ENCODE measurements at places on chromosomes 5 and 9.

GRCh38 chr9:35553670-35554543 is 51.2 kb upstream of the TESK1 start:
- DNase-seq: no peak

DNA sequence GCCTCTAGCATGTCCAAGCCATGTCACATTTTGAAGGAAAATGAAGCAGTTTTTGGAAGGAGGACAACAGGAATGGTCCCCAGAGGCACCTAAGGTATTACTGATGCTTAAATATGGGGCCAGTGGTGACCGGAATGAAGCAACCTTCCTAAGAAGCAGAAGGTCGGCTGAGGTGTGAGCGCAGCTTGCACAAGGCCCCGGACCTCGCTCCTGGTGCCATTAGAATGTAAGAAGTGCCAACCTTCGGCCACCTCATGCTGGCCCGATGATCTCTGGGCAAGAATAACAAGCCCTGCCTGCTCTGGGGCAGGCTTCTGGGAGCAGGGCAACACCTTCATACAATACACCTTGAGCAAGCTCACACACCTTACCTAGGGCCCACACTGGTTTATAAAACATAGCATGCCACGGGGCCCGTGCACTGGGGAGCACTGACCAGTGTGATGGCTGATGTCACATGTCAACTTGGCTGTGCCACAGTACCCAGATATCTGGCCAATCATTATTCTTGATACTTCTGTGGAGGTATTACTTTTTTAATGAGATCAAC is 21.9 kb downstream of the SEMA4D start:
- no peak for DNase-seq

DNA sequence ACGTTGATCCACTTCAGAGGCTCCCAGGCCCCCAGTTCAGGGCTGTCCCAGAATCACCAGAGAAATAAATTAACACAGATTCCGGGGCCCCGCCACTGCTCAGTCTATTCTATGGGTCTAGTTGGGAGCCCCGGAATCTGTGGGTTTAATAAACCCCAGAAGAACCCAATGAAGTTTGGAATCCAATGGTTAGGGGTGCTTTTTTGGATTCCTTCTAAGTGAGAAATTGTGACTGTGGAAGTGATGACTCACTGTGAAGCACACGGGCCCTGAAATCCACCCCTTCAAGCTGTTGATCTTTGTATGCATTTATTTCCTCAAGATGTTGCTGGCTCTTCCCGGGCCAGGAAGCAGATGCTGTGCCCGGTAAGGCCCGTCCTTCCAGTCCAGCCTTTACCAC is 57.3 kb upstream of the SLC28A3 start:
- DNase-seq: no peak

DNA sequence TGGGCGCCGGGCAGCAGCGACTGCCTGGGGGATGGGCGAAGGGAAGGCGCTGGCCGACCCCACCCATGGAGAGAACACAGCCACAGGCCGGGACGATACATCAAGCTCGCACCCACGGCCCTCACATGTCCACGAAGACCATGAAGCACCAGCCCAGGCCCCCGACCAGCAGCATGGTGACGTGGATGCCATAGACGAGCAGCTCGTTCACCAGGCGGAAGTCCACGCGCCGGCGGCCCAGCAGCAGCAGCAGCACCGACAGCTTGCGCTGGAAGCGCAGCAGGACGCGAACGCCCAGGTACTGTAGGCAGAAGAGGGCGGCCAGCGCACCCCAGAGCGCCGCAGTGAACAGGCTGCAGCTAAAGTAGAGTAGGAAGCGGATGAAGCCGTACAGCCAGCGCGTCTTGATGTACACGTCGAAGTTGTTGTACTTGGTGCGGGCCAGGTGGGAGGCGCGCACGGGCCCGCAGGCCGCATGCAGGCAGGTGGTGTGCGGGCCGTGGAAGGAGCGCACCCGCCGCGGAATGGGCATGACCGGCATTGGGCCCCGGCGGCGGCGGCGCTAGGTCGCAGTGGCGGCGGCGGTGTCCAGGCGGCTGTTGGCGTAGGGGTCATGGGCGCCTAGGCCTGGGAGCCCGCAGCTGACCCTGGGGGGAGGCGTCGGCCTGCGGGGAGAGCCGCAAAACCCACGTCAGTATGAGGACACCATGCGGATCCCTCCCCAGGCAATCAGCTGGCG is 2.1 kb downstream of the TMEM250 start:
- no peak for DNase-seq

- DNase-seq: no peak
Observed at GRCh38 chr9:703392-703791, 138.1 kb upstream of the DMRT1 start.

DNA sequence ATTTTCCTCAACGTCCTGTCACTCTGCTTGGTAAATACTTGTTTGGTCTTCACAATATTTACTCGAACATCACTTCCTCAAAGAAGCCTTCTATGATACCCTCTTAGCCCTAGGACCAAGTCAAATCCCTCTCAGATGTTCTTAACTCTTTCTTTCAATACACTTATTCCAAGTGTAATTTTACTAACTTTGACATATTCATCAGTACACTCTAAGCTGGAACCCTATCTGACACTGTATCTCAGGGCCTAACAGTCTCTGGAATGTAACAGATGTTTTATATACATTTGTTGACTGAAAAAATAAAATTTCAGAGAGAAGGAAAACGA is 19.6 kb downstream of the SIL1 start:
- DNase-seq: no peak

- DNase-seq: no peak
Observed at GRCh38 chr9:12826924-12827565, 52.2 kb downstream of the LURAP1L start.

DNA sequence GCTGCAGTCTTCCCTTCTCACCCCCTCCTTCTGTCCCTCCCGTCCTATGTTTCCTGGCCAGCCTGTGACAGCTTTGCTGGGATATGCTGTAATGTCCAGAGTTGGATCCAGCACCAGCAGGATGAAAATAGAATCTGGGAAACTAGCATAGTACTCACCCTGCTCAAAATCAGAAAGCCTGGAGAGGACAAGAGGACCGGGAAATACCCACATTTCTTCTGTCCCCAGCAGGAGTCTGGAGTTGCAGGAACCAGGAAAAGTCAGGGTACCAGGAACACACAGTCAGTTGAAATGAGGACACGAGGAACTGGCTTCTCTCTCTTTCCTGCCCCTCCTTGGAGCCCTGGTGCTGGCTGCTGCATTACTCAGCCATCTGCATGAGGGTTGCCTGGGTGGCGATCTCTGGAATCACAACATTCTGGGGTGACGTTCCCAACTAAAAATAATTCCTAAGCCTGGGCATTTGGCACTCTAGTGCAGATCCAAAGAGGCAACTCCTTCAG is 59.6 kb upstream of the NFIL3 start:
- DNase-seq: no peak

GRCh38 chr5:10248378-10249260 is 1.1 kb downstream of the ATPSCKMT start:
- no peak for DNase-seq

GRCh38 chr5:169649486-169649885 is 12.4 kb downstream of the DOCK2 start:
- no peak for DNase-seq

DNA sequence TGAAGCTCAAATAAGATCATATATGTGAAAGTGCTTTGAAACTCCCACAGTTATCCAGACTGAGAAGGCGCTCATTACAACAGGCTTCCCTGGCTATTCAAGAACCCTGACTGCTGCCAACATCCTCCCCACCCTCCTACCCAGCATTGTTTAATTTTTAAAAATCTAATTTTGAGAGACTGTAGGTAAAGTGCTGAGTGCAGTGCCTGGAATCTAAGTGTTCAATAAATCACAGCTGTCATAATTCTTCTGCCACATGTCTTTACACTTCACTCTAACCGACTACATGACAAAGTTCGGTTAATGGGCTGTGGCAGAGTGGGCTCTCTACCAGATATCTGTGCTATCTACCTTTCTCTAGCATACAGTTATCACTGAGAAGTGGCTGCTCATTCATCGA is 255.6 kb upstream of the C9orf72 start:
- no peak for DNase-seq

DNA sequence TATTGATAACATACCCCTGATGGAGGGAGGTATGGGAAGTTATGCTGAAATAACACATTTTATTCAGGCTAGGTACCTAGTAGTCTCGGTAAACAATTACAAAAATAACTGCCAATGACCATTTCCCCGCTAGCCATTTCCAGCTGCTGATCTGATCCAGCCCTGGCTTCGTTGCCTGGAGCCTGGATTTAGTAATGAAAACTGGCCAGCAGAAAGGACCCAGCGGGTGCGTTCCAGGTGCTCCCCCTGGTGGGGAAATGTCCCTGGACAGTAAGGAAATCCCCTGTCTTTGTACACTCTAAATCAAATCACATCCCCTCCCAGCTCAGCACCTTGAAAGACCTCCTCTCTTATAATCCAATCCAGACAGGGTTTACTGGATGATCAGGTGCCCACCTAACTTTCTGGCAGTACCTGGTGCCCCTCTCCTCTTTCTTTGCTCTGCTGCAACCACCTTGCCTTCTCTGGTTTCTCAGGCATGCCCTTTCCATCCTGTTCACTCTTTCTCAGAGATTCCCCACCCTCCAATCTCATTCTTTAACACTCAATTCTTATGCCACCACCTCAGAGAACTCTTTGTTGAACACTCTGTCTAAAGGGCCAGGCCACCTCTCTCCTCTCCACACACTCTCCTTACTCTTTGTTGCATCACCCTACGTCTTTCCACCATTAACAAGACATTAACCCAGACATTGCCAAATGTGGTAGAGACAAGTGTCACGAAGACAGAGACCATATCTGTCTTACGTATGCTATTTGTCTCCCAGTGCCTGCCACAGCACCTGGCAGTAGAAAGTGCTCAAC is 50.1 kb upstream of the SMAD5 start:
- DNase-seq: no peak

GRCh38 chr5:167982-168660 is 23.2 kb upstream of the LRRC14B start:
- DNase-seq: no peak

DNA sequence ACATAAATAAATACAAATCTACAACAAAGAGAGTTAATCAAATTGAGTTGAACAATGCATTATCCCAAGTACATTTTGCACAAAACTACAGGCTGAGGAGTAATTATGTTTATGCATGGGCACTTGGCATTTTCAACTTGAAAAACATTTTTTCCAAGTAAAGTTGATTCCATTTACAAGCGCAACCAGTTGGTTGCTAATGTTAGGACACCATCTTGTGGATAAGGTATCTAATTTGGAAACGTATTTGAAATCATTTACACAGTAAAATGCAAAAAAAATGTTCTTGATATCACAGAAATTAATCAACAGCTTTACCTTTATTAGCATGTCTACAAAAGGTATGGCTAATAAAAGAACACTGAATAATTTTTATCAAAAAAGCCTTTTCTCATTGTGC is 18.8 kb downstream of the FTMT start:
- DNase-seq: no peak

GRCh38 chr5:59813761-59814536 is 79.6 kb downstream of the PDE4D start:
- no peak for DNase-seq

DNA sequence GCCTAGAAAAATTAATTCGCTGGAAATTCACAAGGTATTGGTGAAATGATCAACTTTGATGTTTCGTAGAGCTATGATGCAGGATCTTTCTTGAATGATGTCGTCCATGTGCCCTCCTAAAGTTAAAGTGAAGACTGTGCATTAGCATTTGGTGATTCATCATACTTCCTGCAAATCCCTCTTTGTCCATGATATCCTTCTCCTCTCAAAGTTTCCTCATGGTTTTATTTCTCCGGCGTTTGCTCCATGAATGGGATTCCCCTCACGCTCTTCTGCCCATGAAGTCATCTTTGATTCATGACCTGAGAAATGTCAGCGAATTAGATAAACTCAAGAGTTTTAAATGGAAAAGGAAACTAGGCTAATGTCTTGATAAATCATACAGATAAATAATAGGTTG is 372.7 kb downstream of the PSAT1 start:
- DNase-seq: no peak

DNA sequence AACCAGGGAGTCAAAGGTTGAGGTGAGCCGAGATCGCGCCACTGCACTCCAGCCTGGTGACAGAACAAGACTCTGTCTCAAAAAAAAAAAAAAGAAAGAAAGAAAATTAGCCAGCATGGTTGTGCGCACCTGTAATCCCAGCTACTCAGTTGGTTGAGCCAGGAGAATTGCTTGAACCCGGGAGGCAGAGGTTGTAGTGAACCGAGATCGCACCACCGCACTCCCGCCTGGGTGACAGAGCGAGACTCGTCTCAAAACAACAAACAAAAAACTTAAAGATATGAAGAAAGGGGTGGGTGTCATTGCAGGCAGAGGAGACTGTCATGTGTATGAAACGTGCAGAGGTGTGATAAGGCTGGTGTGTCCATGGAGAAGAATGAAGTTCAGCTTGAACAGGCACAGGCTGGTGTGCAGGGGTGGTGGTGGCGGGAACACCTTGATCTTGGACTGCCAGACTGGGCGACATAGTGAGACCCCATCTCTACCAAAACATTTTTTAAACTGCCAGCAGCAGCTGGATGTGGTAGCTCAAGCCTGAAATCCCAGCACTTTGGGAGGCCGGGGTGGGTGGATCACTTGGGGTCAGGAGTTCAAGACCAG is 69.6 kb downstream of the UGCG start:
- DNase-seq: no peak

DNA sequence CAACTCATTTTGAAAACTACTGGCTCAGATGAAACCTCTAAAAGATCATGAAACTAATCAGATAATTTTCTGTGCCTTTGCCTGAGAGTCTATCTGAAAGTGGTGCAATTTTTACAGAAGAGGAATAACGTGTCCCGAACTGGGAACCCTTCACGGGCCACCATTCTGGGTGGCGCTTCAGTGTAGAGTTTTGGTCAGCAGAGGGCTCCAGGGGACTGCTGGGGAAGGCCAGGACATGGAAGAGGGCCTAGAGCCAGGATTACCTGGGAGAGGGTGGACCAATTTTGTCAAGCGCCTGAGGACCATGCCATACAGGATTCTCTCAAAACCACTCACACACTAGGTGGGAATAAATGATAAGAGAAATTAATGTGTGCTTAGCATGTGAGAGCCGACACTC is 49.7 kb upstream of the PLEKHG4B start:
- DNase-seq: no peak

DNA sequence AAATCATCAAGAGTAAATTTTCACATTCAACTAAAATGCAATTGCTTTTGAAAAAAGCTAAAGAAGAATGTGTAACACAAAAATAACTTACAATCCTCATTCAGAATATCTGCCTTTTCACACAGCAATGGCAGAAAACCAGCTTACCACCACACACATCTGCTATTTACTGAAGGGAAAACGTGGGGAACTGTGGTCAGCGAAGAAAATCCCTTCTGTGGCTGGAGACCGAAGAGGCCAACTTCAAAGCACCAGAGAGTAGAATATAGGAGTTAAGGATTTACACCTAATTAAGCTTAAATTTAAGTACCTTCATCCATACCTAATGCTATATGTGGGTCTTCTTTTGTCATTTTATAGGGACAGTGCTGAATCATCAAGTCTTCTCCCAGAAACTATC is 339.6 kb downstream of the DEPDC1B start:
- DNase-seq: no peak

GRCh38 chr5:92380069-92380770 is 997.1 kb upstream of the ARRDC3 start:
- DNase-seq: no peak

All from esophagus squamous epithelium (tissue), 5 donors.